ENCODE measurements at places on chromosomes 6 and 20.

GRCh38 chr6:37546141-37546871, 46.6 kb upstream of the CCDC167 start:
- DNase-seq, result no peak

GRCh38 chr6:167750956-167751358, 75.8 kb upstream of the AFDN start:
- no peak for DNase-seq

DNA sequence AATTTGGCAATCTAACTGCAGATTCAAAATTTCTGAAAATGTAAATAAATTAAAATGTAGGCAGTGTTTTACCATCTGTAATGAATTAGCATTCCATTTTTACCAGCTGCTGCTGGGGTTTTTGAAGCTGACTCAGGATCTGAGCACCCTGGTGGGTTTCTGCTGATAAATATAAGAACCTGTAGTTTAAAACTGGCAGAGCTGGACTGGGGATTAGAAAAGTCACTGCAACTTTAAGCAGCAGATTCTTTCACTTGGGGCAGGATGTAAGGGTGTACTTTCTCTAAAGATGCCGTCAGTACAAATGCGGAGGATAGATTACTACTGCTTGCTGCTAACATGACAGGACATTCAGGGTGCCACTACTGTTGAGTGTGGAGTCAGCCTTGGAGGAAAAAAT, 341.8 kb downstream of the CDKAL1 start:
- no peak for DNase-seq

DNA sequence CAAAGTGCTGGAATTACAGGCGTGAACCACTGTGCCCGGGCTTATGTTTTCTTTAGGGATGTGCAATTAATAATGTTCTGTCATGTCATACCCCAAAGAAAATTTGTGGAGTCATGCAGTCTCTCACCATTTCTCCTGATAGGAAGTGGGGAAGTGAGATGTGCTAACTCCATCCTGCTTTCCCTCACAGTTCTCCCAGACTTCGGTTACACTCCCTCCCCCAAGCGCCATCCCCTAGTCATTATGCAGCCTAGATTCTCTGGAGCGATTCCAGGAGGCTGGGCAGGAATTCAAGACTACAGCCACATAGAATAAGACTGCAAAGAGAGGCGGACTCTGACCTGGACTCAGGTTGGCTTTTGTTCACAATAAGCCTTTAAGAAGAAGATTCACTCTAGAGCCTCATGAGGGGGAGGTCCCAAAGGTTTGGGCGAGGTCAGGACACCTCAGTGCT, 271.4 kb downstream of the ALDH8A1 start:
- no peak for DNase-seq

- peak; percentile 90 for DNase-seq
Measured at GRCh38 chr20:41340327-41341055, at the start of gene LPIN3. TSS of gene LPIN3 (plus strand) at chr20:41340821. CDS start at chr20:41345804, 4,983 bp downstream.

GRCh38 chr6:72620871-72621290, 983 bp upstream of the KCNQ5 start:
- DNase-seq, result peak; percentile 12

GRCh38 chr20:38559764-38560163, 21.2 kb upstream of the ADIG start:
- no peak for DNase-seq

DNA sequence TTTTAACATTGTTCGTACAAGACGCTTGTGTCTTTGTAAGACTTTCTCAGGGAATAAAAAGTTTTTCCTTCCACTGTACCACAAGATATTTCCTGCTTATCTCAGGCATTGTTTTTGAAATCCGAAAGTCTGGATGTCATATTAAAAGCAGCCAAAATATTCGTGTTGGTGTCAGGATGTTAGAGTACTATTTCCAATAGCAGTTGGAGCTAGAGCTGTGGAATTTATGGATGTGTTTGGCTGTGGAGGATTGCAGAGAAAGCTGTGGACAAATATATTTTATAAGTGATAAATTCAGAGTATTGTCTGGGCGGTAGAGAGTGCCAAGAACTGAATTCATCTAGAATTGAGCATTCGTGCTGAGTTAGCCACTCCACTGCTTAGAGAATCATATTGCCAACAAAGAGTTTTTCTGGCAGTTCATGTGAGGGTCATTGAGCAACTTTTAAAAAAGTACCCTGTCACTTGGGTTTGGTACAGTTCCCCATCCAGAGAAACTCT, 57.7 kb downstream of the ZDHHC14 start:
- DNase-seq, result no peak

- DNase-seq, result no peak
Measured at GRCh38 chr20:32922466-32922865, 63.7 kb downstream of the EFCAB8 start.

- DNase-seq, result no peak
Measured at GRCh38 chr20:49181265-49181877, 6.8 kb downstream of the STAU1 start.

GRCh38 chr6:162363757-162364156, 363.8 kb downstream of the PRKN start:
- DNase-seq, result no peak

GRCh38 chr6:115885636-115886366, 174.9 kb downstream of the FRK start:
- no peak for DNase-seq

- no peak for DNase-seq
Measured at GRCh38 chr20:20084296-20084752, 32.0 kb downstream of the CFAP61 start.

GRCh38 chr6:28824793-28825731, 98.7 kb downstream of the TRIM27 start:
- no peak for DNase-seq

DNA sequence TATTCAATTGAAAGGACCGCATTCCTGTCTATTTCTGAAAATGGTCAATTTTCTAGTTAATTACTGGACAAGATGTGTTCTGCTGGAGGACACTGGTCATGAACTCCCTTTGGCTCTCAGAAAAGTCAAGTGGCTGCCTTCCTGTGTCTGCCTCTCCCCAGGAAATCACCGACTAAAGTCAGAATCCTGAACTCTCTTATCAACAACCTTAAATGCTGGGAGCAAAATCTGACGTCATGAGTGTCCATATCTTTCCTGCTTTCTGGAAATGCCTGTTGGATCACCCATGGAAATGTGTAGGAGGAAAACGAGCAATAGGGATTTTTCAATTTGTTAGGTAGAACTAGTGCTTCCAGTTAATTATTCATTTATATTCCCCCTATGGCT, 53.5 kb upstream of the PLCB1 start:
- no peak for DNase-seq

GRCh38 chr6:88166493-88167351, 575 bp upstream of the CNR1 start:
- DNase-seq, result peak; percentile 27

GRCh38 chr6:119132261-119132981, 54.0 kb upstream of the FAM184A start:
- no peak for DNase-seq

GRCh38 chr6:113433335-113433991, 423.7 kb upstream of the MARCKS start:
- DNase-seq, result no peak

- no peak for DNase-seq
Measured at GRCh38 chr6:47234266-47234933, 75.3 kb downstream of the TNFRSF21 start.

DNA sequence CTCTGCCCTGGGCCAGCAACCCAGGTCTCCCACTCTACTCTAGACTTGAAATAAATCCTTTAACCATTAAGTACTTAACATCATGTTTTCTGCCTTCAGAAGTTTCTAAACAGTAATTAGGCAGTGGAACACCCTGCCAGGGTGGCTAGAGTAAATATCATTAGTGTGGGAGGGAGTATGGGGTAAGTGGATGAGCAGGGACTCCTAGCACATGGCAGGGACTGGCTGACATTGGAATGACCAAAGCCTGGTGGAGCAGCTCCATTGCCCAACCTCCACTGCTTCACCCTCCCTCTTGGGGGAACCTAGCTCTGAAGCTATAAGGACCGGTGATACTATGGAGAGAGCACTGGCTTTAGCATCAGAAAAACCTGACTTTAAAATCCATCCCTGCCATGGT, 167.1 kb downstream of the MAFB start:
- no peak for DNase-seq

GRCh38 chr20:62020935-62021701, 44.6 kb downstream of the TAF4 start:
- DNase-seq, result no peak

DNA sequence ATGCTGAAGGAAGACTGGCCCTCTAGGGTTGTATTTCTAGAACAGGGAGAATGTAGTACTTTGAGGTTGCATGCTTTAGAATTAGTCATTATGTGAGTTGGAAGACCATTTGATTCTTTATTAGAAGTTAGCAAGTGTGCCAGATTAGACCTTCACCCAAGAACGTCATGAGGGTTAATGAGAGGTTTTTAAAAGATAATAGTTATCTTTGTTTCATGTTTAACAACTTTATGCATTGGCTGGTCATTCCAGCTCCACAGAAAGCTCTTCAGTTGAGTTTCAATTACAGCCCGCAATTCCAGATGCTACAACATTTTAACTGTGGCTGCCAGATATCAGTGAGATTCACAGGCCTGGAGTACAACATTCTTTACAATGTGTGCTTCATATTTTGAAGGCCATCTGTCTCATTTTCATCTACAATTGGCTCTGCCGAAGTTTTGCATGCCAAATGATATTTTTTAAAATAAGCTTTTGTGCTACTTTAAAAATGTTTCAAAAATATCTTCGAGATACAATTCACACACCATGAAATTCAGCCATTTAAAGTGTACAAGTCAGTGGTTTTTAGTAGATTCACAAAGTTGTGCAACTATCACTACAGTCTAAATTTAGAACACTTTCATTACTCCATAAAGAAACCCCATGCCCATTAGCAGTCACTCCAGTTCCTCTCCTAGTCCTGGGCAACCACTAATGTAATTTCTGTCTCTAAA, 61.1 kb upstream of the FBXO30 start:
- no peak for DNase-seq

DNA sequence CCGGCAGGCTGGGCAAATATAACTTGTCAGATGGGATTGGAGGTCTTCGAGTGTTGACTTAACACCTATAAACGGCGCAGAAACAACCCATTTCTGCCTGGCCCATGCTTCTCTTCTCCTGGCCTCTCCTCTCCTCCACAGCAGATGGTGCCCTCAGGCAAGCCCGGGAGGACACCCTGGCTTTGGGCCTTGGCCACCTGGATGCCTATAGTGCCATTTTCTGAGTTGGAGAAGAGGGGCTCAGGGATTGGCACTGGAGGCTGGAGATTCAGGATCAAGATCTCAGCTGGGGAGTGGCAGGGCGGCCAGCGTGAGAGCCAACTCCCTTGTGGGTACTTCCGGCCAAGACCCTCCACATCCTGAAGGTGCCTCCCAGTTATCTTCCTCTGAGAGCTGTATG, 211.9 kb upstream of the PMEPA1 start:
- DNase-seq, result no peak

DNA sequence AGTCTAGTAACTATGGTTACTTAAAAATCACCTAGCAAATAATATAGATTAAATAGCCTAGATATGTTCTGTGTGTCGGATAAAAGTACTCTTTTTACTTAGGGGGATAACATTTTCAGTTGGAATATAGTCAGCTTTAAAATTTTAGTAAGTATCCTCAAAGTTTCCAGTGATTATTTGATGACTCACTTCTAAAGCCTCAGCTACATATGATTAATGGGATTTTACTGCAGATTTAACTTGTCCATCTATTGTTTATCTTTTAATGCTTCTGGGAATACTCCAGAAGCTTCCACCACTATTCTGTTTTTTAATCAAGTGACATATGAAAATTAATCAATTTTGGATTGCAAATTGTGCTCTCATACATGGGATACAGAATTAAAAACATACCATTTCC, 8.7 kb upstream of the TENT5A start:
- DNase-seq, result no peak

Data from endothelial cell (in vitro differentiated cells).